ENCODE measurements at places on chromosomes 7 and 10.

DNA sequence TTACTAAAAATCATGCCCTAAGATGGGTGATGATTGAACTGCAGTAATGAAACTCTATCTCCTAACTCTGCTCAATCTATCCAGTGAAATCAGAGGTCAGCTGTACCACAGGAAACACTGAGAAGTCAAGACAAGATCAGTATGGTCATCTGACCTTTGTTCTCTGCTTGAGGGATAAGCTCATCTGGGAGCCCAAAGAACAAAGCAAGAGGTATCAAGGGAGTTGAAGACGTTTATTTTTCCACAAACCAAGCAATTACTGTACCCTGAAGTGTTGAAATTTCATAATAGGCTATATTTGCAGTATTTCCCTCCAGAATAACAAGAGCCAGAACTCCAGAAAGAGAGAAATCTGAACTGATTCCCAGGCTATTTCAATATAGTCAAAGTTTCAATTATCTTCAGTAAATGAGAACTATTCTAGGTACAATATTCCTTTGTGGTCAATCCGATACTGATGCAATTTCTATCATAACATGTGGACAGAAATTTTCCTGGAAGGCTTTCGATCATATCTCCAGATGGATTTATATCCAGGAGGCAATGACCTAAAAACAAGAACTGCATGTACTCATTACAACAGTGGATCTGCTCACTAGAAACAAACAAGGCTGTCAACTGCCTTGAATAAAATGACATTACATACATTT, 345.3 kb downstream of the TNS3 start:
- no peak for DNase-seq

- no peak for DNase-seq
Observed at GRCh38 chr10:43228783-43229207, 38.1 kb downstream of the RASGEF1A start.

- DNase-seq: peak; percentile 3
Observed at GRCh38 chr7:135257-135653, 57.1 kb upstream of the FAM20C start.

DNA sequence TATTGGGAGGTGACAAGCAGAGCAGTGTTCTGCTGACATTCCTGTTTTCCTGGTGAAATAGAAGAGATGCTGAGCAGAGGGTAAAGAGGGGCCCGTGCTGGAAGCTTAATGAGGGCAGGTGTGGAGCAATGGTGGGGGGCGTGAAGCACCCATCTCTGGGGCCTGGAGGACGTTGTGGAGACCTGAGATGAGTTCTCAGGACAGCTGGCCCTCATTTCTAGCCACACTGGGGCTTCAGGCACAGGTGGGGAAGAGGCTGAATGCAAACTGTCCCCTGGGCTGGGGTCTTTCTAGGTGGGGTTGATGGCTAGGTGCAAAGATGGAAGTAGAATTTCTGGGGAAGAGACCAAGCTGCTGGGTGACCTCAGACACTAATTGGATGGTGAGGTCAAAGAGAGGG, 274.2 kb upstream of the TCERG1L start:
- DNase-seq: no peak

DNA sequence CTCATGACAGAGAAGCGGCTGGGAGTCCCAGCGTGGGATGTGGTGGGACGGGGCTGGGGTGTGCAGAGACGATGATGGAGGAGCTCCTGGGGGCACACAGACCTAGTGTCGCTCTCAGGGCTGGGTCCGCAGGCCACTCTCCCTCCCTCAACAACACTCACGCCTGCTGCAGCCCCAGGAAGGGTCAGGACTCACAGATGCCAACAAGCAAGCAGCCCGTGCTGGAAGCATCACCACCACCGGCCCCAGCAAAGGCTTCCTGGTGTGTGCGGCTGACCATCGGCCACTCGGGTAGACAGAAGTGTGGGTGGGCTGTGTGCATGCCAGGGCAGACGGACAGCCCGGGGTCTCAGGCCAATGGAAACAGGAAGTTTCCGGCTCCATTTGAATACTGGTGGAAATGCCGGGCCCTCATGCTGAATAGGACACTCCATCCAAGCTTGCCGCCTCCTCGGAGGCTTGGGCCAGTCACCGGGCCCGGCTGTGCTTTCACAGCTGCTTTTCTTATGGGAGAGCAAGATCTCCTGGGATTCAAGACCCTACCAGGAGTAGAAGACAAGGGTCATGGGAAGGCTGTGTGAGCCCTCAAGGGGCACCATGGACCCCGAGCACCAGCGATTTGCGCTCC, 178.1 kb downstream of the ELFN1 start:
- DNase-seq: no peak

DNA sequence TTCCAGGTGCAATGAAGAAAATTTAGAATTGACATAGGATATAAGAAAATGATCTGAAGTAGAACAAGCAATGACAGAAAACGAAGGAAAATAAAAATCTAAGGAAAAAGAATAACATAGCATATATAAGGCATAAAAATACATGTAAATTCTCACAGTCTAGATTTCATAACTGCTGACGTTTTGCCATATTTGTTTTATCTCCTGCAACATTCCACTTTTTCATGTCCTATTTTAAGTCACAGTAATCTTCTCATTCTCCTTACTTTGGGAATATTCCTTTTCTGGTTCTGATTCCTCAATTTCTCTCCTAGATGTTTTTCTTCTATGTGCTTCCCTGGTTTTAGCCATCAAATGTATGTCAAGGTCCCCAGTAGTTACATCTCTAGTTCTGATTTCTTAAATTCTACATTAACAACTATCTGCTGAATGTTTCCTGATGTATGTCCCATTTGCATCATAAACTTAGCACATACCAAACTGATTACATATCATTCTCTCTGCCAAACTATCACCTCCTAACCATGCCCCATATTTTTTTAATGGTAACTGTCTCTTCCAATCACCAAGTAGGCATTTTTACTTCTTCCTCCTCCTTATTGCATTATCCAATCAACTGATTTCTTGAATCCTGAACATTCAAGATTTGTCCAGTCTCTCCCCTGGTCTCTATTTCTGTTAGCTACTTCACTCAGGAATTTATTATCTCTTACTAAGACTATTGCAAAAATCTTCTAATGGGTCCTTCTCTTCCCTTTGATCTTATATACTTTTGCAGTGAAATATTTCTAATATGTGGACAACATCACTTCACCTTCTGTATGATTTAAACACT, 171.3 kb downstream of the DNAJC1 start:
- DNase-seq: no peak

DNA sequence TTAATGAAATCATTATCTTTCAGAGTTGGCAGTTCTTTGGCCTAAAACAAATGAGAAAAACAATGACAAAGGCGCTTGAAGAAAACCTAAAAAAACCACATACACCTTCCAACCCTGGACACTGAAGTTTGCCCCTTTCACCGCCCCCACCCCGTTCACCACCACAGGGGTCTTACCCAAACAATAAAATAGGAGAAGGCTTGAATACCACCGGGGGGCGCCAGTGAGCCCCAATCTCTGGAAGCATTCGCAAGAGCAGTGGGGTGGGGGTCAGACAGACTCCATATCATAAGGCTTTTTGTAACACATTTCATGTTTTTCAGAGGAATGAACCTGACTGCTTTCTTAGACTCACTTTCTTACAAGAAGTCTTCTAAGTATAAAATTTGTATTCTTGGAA, 163.6 kb downstream of the PIP4K2A start:
- DNase-seq: peak; percentile 46

- DNase-seq: no peak
Observed at GRCh38 chr10:71029411-71029892, 141.1 kb upstream of the PCBD1 start.

- no peak for DNase-seq
Observed at GRCh38 chr10:126013489-126014281, 117.3 kb downstream of the FANK1 start.

GRCh38 chr7:134427896-134428295, 31.0 kb downstream of the AKR1B1 start:
- no peak for DNase-seq

GRCh38 chr10:94423627-94424026, 21.3 kb downstream of the TBC1D12 start:
- no peak for DNase-seq

DNA sequence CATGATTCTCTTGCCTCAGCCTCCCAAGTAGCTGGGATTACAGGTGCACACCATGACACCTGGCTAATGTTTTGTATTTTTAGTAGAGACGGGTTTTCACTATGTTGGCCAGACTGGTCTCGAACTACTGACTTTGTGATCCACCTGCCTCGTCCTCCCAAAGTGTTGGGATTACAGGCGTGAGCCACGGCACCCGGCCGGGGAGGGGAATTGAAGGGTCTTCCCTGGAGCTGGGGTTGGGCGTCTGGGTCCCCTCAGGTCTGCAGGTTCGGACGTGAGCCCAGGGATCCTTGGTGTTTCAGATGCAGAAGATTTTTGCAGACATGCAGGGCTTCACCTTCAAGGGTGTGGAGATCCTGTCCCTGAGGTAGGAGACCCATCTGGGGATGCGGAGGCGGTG, 6.0 kb upstream of the MUC12 start:
- no peak for DNase-seq

GRCh38 chr10:103853428-103854264, 1.7 kb downstream of the SH3PXD2A start:
- DNase-seq: no peak
